ENCODE measurements at places on chromosomes 1 and 21.

DNA sequence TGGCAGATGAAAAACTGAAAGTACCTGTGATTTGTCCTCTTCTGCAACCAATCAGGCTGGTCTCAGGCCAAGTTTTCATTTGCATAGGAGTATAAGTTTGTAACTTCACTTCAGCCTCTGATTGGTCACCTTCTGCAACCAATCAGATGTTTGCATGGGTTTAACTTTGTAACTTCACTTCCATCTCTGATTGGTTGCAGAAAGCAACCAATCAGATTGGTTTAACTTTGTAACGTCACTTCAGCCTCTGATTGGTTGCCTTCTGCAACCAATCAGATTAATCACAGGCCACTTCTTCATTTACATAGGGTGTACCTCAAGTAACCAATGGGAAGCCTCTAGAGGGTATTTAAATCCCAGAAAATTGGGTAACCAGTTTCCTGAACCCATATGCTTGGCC, 18.9 kb upstream of the TUT4 start:
- peak; percentile 38 for DNase-seq

- DNase-seq: no peak
These were observed 50.4 kb downstream of the EIF4G3 start for GRCh38 chr1:21126324-21126723.

- peak; percentile 20 for DNase-seq
These were observed 726 bp upstream of the CYB5R1 start for GRCh38 chr1:202967684-202968281.

DNA sequence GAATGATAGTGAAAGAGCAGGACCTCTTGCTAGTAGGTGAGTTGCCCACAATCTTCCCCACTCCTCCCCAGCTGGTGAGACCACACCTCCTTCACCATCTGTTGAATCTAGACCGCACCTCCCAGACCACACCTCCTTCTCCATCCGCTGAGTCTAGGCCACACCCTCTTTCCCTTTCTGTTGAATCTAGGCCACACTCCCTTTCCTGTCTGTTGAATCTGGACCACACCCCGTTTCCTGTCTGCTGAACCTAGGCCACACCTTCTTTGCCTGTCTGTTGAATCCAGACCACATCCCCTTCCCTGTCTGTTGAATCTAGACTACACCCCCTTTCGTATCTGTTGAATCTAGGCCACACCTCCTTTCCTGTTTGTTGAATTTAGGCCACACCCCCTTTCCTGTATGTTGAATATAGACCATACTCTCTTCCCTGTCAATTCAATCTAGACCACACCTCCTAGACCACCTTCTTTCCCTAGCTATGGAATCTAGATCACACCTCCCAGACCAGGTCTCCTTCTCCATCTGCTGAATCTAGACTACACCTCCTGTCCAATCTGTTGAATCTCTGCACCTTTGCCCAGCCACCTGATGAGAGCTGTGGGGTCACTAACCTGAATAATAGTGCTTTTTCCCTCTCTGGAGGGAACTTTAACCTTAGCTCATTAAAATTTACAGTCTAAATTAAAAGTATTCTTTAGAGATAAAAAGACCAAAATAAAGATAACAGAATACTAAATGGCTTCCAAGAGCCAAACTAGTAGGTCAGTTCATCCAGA, 116.3 kb downstream of the DAB1 start:
- no peak for DNase-seq

DNA sequence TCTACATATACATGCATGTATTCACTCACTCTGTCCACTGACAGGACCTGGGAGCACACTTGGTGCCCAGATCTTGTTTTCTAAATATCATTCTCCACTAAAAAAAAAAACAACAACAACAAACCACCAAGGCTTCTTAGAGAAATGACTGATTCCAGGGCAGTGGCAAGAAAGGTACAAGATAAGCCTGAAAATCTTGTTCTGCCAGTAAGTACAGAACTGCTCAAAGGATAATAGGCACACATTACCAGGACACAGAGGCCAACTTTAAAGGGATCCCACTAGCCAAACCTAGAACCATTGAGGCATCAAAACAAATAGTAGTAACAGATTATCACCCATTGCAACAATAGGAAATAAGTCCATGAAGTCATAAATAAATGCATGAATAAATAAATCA, 10.7 kb downstream of the HSD11B1 start:
- DNase-seq: no peak

Measured in iris pigment epithelial cell (primary cell).